CD4-positive, alpha-beta T cell treated with Interferon alpha-2 for 1 hour (primary cell): ENCODE measurements at places on chromosomes 1 and 21.

DNA sequence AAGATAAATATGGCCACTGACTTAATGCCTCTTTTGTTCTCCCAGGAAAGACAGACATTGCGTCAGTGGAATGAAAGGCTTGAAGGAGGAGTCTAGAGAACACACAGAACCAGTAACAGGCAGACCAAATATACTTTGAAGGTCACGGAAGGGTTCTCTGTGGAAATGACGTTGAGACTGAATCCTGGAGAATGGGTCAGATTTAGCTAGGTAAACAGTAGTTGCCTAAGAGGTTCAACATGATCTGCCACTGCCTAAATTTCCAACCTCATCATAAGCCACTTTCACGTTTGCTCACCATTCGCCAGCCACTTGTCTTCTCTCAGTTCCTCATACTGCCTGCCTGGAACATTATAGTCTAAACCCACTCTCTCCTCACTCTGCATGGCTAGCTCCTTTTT, 20.5 kb downstream of the PLA2G4A start:
- peak; percentile 2 for DNase-seq

GRCh38 chr1:227577500-227577899, 14.1 kb downstream of the ZNF678 start:
- no peak for DNase-seq

DNA sequence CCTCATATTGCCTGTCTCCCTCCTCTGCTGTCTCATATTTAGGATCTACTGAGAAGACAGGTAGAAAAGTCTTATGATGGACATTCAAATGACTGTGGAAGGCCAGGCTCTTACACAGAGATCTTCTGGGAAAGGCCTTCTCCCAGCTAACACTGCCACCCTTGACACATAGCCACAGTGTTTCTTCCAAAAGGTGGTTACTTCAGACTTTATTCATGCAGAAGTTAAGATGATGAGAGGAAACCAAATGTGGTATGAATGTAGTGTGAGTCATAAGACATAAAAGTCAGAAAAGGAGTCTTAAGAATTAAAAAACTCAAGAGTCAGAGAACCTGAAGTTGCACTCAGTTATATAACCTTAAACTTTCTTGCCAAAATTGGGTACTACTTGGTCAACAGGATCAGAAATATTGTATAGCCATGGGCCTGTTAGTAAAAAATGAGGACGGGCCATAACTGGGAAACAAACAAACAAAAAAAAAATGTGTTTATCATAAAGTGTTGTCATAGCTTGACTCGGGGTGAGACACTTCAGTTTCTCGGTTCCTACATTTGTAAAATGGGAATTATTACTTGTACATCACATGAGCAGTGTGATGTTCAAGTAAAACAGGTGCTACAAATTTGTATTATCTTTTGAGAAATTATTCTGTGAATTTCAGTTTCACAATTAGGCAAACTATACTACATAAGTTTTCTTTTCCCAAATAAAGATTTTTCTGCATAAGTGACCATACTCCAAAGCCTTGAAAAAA, 1.2 kb upstream of the DENND1B start:
- peak; percentile 52 for DNase-seq

DNA sequence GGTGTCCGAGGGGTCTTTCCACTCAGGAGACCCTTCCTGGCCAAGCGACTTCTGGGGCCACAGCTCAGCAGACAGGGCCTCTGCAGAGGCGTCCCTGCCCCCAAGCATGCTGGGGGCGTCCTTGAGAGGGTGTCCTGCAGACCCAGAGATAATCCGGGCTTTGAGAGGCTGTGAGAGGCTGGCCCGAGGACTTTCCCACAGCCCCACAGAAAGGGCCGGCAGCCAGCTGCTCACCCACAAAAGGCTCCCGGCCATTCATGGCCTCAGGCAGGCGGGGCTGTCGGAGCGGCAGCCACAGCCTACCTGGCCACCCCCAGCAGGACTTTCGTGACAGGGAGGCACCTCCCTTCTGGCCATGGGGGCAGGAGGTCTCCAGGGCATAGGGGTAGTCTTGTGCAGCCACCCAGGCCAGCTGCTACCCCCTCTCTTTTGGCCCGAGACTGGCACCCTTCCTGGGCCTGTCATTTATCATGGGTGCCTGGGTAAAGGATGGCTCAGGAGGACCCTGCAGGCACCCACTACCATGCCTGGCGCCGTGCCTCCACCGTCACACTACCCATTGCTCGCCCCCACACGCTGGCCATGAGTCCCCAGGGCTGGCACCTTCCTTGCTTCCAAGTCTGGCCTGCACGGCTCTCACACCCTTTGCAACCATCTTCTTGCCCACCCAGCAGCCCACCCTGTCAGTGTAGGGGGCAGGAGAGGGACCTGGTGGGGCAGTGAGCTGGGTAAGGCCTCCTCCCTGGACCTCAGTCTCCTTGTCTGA, 11.1 kb upstream of the TNFRSF14 start:
- DNase-seq = no peak

DNA sequence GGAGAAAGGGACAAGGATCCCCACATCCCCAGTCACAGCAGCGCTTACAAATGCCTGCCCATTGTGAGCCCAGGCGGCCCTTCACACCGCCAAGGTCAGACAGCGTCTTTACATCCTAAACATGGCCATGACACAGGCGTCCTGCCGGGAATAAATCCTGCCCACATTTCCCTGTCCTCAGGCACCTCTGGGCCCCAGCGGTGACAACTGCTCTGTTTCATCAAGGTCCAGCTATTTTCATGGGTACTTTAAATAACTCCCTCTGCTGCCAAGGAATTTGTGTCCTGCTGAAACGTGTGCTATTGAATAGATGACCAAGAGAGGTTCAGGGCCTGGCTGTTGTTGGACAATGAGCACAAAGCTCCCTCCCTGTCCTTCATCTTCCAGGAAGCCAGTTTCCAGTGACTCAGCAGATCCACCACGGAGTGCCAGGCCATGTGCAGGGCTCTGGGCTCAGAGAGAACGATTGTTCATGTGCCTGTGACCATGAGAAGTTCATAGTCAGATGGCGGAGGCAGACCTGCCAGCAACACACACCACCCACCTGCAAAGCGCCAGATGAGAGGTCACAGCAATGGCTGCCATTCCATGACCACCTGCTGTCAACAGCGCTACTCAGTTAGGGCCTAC, 195.8 kb downstream of the MATN1 start:
- DNase-seq = no peak

- no peak for DNase-seq
Observed at GRCh38 chr1:53888681-53889080, 916 bp downstream of the YIPF1 start.

- DNase-seq = no peak
Observed at GRCh38 chr1:56461158-56462127, 117.9 kb downstream of the PLPP3 start.

DNA sequence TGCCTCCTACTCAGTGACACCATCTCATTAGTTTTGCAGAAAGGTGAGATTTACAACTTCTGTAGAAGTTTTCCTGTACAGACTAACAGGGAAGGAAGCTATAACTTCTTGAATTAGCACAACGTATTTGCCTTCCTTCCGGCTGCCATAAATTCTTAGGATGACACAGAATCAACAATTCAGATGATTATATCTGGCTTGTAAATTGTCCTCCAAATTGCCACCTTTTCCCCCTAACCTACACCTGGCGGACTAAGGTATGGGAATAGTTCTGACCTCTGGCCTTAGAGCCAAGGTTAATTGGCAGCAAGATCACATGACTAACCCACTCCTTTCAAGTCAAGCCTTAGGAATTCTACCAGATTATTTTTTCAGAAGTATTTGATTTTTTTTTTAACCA, 284.3 kb downstream of the LMO4 start:
- no peak for DNase-seq

GRCh38 chr1:34779962-34780361, 1.1 kb upstream of the GJB3 start:
- no peak for DNase-seq

DNA sequence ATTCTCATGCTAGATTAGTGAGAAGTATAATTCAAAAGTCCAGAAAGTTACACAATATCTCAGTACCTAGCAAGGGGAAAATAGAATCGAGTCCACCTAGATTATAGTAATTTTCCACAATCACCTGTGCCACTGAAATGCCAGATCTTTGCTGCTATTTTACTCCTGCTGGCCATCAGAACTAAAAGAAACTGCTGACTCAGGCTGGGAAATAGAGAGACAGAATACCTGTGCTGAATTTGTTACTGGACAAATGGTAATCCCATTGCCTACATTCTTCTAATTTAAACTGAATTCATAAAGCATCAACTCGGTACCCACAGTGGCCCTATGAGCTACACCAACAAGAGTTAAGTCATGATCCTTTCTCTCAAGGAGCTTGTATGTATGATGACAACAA, 55.0 kb downstream of the USH2A start:
- no peak for DNase-seq

DNA sequence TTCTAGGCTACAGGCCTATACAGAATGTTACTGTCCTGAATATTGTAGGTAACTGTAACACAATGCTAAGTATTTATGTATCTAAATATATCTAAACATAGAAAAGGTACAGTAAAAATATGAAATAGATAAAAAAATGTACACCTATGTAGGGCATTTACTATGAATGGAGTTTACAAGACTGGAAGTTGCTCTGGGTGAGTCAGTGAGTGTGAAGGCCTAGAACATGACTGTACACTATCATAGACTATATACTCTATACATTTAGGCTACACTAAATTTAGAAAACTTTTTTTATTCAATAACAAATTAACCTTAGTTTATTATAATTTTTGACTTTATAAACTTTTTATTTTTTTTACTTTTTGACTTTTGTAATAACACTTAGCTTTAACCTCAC, 136.9 kb downstream of the DUSP10 start:
- DNase-seq = no peak

GRCh38 chr21:32096411-32096810, 182.4 kb downstream of the MIS18A start:
- DNase-seq = no peak

DNA sequence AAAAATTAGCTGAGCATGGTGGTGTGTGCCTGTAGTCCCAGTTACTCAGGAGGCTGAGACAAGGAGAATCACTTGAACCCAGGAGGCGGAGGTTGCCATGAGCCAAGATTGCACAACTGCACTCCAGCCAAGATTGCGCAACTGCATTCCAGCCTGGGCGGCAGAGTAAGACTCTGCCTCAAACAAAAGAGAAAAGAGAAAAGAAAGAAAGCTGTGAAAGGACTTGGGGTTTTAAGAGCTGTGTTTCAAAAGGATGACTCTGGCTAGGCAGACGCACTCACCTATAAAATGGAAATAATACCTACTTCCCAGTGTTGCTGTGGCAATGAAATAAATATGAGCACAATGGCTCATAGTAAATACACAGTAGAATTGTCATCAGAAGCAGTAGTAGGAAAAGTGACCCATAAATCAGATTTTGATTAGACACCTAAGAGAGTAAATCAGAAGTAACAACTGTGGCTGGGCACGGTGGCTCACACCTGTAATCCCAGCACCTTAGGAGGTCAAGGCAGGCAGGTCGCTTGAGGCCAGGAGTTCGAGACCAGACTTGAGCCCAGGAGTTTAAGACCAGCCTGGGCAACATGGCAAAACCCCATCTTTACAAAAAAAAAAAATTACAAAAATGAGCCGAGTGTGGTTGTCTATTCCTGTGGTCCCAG, 45.9 kb upstream of the PUM1 start:
- no peak for DNase-seq

GRCh38 chr21:44933199-44933917, 6.5 kb upstream of the SLX9 start:
- DNase-seq = no peak

DNA sequence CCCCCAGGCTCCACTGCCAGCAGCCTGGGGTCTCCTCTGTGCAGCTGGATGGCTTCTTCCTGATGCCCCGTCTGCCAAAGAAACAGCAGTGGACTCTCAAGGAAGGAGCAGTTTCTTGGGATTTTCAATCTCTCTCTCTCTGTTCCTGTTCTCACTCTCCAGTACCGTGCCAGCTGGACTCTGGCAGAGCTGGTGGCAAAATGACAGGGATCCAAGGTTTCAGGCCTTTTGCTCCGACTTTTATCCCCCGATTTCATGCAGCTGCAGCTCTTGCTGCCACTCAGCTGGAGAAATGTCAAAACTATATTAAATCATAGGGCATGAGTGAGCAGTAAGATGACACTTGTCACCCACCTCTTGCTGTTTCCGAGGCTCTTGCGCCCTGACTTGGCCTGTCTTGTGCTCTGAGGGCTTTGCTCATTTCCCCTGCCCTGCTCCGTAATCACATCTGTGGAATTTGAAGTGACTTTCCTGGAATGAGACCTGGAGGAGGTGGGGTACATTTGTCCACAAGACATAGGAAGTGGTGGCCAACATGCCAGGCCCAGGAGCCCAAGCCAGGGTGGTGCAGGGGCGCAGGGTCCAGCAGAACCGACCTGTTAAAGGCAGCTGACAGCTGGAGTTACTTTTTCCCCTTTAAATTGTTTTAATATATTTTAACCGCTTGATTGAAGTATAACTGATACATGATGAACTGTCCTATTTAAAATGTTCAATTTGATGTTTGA, 576.2 kb downstream of the PTPRU start:
- DNase-seq = no peak

DNA sequence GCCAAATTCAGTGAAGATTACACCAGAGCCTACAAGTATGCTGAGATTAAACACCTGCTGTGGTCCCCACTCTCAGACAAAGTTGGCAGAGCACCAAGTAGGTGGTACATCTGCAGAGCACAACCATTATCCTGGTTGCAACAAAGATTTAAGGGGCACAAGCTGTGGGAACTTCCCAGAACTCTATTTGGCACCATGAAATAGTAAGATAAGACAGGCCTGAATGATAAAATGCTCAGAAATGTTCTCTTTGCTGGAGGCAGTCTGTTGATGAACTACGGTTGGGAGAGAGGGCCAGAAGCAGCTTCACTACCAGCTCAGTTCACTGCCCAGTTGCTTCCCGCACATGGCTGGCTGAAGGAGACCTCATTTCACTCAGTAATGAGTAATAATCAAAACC, 19.9 kb downstream of the RPL5 start:
- DNase-seq = no peak

DNA sequence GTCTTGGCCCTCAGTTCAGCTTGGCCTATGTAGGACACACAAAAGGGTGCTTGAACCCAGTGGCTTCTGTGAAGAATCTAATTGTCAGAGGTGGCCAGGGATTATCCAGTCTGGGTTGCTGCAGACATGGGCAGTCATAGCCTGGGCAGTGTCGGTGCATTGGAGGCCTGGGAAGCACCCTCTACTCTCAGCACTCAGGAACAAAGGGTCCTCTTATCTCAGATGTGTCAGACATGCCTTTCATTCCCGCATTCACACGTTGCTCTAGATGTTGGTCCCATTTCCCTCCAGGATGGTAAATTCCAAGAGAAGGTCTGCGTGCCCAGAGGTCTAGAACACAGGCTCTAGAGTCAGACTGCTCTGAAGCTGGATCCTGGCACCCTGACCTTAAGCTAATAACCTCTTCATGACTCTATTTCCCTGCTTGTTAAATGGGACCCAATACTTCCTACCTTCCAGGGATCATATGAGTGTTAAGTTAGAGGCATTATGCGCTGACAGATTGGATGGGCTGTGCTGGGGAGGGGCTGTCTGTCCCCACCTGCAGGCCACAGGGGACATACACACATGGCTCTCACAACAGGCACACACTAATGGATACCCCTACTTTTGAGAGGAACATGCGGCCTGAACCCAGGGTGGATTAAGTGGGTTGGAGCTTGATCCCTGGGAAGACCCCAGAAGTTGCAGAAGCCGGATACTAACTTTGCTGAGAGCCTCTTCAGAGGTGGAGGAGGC, 16.5 kb upstream of the EDN2 start:
- no peak for DNase-seq

GRCh38 chr1:204348242-204348641, 11.5 kb downstream of the PLEKHA6 start:
- DNase-seq = no peak
